ENCODE measurements at places on chromosomes 4 and X.

GRCh38 chr4:3514221-3514780 is 17.9 kb downstream of the LRPAP1 start:
- DNase-seq = no peak

DNA sequence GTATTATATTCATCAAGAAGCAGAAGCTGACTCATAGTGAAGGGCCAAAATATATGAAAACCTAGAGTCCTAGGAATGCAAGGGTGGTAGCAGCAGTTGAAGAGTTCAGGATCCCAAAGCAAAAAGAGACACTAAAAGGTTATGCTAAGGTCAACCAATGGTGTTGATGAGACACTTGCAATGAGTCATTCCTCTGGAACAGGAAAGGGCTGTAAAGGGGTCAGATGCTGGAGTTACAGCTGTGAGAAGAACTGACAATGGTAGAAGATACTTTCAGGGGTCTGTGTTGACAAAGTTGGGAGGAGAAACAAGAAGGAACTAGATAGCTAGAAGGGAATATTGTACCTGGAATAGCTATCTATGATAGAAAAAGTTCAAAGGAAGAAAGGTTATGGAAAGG is 47.5 kb downstream of the ZGRF1 start:
- no peak for DNase-seq

DNA sequence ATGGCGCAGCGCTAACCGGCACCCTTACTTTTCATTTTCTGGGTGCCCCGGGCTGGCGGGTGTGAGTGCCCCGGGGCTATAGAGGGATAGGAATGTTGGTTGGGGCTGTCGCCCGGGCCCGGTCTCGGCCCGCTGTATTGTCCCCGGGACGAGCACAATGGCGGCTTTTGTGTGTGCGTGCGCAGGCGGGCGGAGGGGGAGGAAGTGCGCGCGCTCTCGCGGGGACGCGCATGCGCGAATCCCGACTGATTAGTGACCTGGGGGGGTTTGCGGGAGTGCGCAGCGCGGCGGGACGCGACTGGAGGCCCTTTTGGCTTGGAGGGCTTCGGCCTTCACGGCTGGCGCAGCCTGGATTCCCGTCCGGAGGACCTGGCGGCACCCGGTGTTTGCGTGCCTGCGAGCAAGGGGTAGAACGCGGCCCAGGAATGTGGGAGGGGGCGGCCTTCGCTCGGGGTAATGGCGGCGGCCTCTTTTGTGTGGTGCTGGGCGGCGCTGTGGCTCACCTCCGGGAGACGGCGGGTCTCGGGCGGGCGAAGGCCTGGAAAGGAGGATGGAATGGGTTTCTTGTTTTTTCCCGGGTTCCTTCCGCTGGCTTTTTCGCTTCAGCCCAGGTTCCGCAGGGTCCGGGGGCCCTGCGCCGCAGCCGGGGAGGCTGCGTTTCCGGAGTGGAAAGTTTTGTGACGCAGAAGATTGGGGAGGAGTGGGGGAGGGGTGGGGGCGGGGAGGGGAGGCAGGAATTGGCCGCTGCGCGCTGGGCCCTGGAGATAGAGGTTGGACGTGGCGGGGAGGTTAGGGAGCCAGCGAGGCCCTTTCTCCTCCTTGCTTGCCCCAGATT is 618 bp downstream of the DDX3X start:
- DNase-seq = peak; percentile 76

GRCh38 chr4:27316176-27316575 is 455.5 kb downstream of the STIM2 start:
- DNase-seq = no peak

- no peak for DNase-seq
Observed at GRCh38 chr4:7673121-7673520, 238.4 kb upstream of the PSAPL1 start.

GRCh38 chrX:16312761-16313623 is 145.7 kb downstream of the MAGEB17 start:
- no peak for DNase-seq

- DNase-seq = peak; percentile 14
Observed at GRCh38 chrX:136767104-136767941, 13.4 kb downstream of the ARHGEF6 start.

DNA sequence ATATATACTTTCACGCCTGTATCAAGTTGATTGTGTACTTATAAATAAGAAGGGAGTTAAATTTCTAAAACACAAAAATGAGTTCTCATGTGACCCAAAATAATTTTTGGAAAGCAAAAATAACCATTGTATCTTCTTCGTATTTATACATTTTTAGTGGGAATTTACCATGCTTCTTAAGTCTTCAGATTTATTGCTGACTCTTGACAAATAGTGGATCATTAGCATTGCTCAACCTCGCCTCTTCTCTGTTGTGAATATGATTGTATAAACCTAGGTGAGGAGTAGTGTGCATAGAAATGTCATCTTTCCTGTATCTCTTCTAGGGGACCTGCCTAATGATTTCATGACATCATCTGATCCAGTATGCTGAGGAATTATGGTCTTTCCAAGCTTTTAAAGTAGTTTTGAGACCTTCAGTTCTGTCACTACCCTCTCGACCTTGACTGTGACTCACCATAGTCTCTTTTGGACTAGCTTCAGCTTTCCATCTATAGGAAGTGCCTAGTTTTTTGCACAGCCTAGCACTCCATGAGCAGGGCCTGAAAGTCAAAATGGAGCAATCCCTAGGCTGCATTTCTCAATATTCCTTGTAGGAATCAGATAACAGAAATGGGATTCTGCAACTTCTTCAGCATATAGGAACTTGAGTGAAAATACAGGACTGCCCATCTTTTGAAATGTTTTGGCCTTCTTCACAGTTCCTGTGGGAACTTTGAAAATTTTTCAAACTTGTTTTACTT is 157.6 kb downstream of the ARX start:
- DNase-seq = no peak

DNA sequence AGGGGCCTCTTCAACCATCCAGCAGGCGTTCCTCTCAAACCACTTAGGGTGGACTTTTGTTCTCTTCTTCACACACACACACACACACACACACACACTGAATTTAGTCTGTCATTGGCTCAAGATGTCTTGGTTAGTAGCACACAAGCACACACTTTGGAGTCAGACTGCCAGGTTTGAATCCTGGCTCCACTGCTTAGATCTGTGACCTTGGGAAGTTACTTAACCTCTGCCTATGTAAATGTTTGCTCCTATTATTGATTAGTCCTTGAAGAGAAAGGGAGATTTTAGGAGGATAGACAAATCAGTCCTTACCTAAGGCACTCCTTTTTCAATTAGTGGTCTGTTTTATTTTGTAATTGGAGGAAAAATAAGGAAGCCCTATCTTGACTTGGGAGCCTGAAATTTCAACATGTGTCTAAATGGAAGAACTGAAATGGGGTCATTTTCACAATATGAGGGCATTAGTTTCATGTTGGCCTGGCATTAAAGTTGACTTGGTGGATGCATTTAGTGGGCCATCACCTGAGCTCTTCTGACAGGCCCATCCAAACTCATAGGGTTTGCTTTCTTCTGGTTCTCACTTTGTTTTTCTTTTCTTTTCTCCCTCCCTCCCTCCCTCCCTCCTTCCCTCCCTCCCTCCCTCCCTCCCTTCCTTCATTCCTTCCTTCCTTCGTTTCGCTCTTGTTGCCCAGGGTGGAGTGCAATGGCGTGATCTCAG is 13.3 kb upstream of the TMEM131L start:
- no peak for DNase-seq

- no peak for DNase-seq
Observed at GRCh38 chr4:83358410-83358809, 23.8 kb upstream of the HPSE start.

GRCh38 chrX:1453395-1453783 is 680 bp upstream of the ASMTL start:
- DNase-seq = no peak

- DNase-seq = no peak
Observed at GRCh38 chrX:51494409-51494808, 2.0 kb downstream of the NUDT11 start.

- DNase-seq = no peak
Observed at GRCh38 chrX:7435822-7436221, 287.9 kb upstream of the PUDP start.

DNA sequence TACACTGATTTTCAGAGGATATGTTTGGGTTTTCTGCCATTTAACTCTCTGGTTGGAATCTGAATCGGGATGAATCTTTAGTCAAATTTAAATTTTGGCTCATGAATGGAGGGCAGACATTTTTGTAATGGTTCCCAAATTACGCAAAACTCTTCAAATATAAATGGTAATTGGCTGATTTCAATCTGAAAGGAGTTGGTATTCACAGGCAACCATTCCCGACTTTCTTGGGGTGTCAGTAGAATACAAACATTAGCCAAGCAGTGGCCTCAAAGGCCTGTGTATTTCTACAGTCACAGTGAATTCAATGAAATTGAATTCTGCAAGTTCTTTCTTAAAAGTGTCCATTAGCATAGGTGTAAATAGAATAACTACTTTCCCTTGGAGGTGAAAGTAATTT is 668.8 kb upstream of the PRKX start:
- no peak for DNase-seq

- no peak for DNase-seq
Observed at GRCh38 chr4:120824946-120825345, 97.6 kb downstream of the PRDM5 start.

DNA sequence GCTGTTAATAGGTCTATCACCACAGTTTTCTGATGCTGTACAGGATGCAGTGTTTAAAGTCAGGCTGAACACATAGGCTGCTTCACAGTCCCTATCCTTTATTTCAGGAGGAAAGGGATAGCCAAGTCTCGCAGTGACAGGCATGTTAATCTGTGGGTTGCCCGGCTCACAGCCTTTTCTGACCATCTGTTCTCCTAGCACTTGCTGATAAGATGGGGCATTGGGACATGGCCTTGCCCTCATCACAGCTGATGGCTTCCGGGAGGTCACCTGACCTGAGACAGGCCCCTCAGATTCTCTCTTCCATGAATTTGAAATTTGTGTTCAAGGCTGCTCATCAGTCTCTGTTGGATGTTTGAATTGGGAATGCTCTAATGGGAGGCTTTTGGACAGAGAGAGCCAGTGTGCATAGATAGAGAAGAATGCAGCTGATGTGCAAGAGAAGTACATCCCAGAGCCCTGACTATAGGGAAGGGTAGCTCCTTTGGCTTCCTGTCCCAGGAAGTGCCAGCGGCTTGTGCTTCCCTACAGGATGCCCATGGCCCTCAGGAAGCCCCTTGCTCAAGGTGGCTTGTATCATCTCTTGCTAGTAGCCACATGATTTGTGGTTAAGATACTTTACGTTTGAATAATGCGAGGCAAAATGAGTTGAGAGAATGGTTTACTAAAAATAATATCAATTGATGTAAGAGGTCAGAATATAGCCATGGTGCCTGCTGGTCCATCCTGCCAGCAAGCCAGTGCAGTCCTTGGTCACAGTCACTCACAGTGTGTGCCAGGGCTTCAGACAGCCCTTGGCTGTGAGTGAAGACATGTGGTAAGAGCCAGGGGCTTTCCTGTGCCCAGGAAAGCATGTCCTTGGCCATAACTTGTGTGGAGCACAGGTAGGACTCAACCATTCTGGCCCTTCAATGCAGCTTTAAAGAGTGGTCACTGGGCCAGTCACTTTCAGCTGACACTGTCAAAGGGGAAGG is 88.6 kb downstream of the TSPAN7 start:
- DNase-seq = peak; percentile 69

DNA sequence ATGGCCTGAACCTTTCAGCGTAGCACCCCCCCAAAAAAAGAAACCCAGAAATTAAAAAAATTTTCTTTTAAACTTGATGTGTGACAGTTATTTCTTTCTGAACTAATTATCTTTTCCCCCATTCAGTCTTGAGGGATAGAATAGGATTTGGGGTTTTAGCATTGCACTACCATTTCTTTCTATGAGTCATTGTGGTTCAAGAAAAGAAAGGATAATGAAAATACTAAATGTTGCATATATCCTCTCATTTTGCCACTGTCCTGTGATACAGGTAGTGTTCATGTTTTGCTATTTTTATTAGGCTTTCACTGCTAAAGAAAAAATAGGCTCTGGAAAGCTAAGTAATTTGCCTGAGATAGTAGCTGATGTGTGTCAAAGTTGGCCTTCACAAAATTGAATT is 39.4 kb upstream of the DCK start:
- DNase-seq = no peak

DNA sequence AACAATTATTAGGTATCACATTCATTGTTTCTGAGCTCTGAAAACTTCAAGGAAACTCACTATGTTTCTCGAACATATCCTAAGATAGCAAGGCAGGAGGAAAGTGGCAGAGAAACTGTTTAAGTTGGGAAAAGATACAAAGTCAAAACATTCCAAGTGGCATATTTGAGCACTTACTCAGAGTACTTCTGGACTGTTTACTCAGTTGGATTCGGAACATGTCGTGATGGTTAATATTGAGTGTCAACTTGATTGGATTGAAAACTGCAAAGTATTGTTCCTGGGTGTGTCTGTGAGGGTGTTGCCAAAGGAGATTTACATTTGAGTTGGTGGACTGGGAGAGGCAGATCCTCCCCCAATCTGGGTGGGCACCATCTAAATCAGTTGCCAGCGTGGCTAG is 298.3 kb downstream of the IL1RAPL2 start:
- DNase-seq = no peak

- DNase-seq = no peak
Observed at GRCh38 chr4:53804719-53805118, 213.4 kb upstream of the LNX1 start.

GRCh38 chrX:71619193-71619592 is 882 bp upstream of the CXCR3 start:
- DNase-seq = no peak

GRCh38 chr4:168924667-168925066 is 85.4 kb downstream of the CBR4 start:
- no peak for DNase-seq

GRCh38 chrX:37906357-37906756 is 59.0 kb upstream of the DYNLT3 start:
- DNase-seq = no peak

- DNase-seq = no peak
Observed at GRCh38 chrX:152038804-152039203, 64.3 kb upstream of the GABRE start.

DNA sequence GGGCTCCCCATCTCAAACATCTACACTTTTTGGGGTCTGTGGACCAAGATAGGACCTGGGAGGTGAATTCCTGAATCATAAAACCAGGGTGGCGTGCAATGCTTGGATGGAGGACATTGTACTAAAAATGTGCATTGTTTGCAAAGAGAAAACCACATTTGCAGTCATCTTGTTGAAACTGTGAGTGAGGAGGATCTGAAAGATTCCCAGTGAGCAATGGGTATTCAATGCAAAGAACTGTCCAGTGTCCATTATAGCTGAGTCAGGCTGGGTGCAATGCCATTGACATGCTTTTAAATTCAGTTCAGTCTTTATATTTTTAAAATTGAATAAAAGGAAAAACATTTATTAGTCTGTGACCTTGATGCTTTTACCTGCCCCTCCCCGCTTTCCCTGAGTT is 215.7 kb downstream of the STK32B start:
- no peak for DNase-seq

DNA sequence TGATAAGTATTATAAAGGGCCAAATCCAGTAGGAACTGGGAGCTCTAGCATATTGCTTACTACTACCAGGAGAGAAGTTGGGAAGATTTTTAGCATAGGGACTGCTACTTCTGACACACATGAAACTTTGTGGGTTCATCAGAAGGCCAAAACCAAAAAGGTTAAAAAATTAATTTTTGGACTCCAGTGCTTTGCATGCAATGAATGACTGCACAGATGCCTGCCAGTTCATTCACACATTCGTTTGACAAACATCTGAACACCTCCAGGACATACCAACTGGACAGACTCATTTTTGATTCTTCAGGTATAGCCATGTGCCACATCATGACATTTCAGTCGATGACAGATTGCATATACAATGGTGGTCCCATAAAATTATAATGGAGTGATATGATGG is 79.8 kb downstream of the MID1IP1 start:
- DNase-seq = no peak

- DNase-seq = no peak
Observed at GRCh38 chr4:121182296-121182695, 18.2 kb upstream of the TNIP3 start.

- DNase-seq = no peak
Observed at GRCh38 chr4:14908635-14909034, 93.6 kb upstream of the CPEB2 start.

Measured in cerebellum (tissue), 4 donors.